Bronchial epithelial cell (primary cell): ENCODE measurements at places on chromosomes 2 and 18. TPM values are rescaled to one million over a fixed set of nuclear protein-coding genes. Genes with fewer than 3 reads are reported as not detected.
A peak's percentile ranks its signal among the peaks of the same experiment; 100 is the strongest.

DNA sequence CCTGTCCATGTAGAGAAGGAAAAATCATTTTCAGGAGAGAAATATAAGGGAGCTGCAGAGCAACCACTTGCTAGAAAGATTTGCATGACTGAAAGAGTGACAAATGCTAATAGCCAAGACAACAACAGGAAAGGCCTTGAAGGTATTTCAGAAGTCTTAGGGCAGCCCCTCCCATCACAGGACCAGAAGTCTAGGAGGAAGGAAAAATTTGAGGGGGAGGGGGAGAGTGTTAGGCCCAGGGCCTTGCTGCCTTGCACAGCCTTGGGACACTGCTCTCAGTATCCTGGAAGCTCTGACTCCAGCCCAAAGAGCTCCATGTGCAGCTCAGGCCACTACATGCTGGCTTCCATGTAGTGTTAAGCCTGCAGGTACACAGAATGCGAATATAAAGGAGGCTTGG is 266.9 kb downstream of the GLI2 start:
- DNase-seq: no peak

DNA sequence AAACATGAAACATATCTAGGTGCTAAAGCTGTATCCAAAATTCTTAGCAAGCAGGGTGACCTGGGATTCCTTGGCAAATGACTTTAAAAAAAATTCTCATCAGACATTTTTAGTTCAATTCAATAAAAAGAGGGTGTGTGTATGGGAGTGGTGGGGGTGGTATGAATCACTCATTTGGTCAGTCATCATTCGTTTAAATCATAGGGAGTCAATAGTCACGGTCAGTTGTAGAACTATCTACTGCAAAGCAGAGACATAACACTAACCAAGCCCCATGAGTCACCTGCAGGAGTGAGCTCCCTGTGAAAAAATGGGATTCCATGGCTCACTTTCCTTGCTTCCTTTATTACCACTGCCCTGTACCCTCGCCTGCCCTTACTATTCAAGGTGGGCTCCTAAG is 380.6 kb upstream of the TCF4 start:
- peak; percentile 82 for DNase-seq

DNA sequence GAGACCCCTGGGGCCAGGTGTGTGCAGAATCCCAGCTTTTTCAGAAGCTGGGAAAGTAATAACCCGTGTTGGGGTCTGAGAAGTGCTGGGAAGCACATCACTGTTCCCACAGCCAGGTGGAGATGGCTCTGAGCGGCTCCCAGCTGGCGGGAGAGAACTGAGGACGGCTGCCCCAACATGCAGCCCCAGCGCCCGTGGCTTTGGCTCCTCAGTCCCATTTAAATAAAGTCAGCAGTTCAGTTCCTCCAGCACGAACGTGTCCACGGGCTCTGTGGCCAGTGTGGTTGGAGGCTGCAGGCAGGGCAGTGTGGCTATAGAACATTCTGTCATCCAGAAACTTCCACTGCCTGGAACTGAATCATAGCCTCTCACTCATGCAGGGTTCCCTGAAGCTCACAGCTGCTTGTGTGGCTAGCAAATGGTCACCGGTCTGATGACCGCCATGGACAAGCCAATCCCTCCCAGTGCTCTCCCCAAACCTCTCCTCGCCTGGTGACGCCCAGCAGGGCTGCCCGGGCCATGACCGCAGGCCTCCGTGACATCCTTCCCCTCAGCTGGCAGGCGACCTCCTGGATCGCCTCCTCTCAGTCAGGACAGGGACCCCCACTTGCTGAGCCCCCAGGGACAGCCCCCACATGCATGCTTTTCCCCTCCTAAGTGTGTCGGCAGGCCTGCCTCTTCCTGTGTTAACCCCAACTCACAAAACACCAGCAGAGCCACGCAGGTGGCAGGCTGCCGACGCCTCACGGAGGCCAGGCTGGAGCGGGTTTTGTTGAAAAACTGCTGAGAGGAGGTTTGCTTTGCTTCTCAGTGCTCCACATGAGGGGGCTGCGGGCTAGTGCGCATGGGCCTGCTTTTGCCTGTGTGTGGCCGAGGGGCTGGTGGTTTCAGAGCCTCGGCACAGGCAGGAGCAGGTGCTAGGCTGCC is 1.3 kb downstream of the RTP5 start:
- DNase-seq: no peak

DNA sequence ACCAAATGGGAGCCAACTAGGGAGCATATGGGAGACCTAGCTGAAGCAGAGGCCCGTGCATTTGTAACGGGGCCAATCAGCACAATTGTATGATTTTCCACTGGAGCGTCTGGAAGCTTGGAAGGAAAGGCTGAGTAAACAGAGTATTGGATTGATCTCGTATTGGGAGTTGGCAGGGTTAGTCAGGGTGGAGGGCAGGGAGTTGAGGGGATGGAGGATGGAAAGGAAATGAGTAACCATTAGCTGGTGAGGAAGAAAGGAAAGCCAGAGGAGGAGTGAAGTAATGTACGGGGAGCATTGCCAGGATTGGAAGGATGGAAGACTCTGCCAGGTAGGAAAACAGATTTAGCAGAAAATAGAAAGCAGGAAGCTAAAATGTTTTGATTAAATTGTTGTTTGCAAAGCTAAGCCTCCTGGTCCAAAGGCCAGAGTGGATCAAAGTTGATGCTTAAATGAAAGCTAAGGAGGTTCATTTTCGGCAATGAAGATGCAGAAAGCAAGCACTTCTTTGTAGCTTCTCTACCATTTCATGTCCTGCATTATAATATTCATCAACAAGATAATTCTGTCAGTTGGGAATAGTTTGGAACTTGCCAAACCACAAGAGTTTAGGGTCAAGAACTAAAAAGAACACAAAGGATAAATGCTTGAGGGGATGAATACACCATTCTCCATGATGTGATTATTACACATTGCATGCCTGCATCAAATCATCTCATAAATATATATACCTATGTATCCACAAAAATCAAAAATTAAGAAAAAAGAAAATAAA is 75.6 kb upstream of the TTN start:
- DNase-seq: peak; percentile 85

DNA sequence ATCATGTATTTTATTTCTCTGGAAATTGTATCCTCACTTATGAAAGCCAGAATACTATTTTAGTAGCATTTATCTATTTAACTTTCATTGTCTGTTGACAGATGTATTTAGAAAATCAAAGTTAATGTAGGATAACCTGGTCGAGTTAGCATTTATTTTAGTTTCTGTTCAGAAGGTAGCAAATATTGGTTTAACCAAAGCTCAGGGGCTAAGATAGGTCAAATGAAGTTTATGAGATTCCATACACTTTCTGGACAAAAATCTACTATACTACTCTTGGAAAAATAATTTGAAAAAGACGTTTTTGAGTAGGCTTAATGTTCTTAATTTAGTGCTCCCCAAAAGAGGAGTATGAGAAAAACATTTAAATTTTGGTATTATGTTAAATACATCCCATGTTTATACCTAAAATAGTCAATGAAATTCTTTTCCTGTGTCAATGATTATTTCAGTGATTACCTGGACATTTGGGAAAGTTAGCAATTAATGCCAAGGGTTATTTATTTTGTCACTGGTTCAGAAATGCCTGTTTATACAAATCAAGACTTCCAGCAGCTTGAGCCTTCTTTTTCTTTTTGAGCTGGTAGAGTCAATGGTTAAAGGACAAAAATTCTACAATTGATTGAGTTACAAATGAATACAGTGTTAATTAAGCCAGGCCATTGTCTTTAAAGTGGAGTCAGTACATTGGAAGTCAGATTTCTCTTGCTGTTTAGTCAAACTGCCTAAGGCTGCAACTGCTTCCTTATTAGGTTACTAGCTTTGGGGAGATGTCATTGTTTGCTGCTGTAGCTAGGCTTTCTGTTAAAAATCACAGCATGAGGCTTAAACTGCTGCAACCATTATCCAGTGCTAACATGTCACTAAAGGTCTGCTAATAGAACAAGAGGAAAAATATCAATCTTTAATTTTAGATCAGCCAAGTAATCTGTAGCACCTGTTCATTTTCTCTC is 182.3 kb downstream of the CAMKMT start:
- peak; percentile 68 for DNase-seq

GRCh38 chr2:226080334-226080733 is 680.8 kb downstream of the NYAP2 start:
- peak; percentile 81 for DNase-seq

GRCh38 chr2:12612671-12613070 is 104.1 kb upstream of the TRIB2 start:
- DNase-seq: no peak

DNA sequence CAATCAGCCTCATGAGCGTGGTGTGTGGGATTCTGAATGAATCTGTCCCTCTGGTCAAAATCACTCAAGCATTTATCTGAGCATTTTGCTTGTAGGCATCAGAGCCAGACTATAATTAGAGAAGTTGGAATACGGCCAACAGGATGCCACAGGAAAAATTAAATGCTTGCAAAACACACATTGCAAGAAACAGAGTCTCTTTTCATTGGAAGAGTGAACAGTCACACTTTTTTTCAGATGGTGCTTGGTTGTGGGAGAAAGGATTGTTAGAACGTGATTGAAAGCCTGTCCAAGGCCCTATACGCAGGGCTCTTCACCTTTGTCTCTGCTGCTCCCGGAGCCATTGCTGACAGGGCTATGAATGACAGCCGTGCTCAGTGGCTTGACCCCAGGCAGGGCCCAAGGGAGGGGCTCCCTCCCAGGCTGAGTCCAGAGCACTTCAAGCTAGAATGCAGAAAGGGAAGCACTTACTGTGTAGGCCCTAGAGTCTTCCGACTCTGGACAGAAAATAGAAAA is 59.8 kb downstream of the SNTG2 start:
- no peak for DNase-seq

GRCh38 chr2:164032995-164033394 is 297.2 kb upstream of the FIGN start:
- DNase-seq: no peak

DNA sequence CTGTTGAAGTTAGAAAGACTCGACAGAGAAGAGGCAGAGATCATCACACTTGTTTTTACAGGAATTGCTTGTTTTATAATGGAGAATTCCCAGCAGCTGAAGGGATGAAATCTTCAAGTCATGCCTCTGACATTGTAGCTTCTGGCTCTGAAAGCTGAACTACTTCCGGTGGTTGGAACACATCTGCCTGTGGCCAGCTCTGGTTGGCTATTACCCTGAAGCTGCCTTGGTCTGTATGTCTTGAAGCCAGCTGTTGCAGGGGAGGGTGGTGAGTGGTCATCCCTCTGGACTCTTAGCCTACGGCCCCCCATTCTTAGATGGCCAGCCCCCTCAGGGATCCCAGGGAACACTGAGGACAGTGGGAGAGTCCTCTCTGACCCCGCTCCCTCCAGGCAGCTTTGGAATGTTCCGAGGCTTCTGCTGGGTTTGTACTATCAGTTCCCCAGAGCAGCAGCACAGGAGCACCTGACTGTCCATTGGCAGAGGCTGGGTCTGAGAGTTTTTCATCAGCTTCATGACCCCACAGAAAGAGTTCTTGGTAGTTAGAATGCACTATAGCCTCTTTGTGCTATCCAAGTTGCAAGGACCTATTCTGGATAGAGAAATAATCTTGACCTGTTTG is 87.4 kb upstream of the CAPN13 start:
- no peak for DNase-seq

DNA sequence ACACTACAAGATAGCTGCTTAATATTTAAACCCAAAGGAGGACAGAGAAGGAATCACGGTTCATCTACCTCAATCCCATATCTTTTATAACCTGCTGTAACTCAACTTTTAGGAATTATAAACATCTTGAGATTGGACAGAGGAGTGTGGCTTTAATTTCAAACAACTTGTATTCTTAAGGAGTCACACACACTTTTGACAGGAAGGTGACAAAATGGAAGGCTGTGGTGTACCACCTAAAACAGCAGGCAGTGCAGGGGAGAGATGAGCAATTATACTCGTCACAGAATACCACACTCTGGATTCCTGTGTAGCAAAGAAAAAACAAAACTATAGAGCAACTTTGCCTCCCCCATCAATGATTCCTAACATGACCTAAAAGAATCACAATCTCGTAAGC is 194.8 kb downstream of the ZEB2 start:
- no peak for DNase-seq

DNA sequence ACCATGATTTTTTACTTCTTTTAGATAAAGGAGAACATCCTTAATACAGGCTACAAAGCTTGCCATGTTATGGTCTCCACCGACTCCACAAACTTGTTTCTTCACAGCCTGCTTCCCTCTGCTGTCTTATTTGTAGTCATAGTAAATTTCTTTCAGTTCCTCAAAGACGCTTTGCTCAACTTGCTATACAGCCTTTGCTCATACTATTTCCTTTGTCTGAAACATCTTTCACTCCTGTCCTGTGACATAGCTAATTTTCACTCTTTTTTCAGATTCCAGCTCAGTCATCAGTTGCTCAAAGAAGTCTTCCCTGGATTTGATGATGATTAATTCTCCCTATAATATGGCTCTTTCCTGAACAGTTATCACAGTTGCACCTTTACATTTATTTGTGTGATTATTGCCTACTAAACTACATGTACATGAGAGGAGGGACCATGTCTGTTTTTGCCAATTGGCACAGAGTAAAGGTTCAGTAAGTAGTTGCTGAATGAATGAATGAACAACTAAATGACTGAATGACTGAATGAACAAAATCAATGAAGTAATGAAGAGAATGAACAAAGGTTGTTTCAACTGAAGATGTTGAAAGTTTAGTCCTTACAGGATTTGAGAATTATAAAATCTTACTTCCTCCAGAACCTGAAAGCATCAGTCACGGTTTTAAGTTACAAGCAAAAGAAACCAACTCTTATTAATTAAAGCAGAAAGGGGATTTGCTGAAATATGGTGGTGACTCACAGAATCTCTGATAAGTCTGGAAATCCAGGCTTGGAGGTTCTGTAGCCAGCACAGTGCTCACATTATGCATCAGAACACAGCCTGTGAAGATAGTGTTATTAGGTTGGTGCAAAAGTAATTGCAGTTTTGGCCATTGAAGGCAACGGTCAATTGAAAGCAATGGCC is 186.4 kb upstream of the FAM98A start:
- no peak for DNase-seq

ALPP gene
- total RNA-seq: not detected in 2 replicates

HOXD10 gene
- not detected in 2 replicates for total RNA-seq

PROKR1 gene
- not detected in 2 replicates for total RNA-seq

DCDC2C gene
- total RNA-seq: not detected in 2 replicates

SCYGR4 gene
- not detected in 2 replicates for total RNA-seq

SERPINB7 gene
- 25.0 and 46.6 TPM in 2 replicates for total RNA-seq

UNC80 gene
- under 0.01 TPM in 1 of 2 replicates, not detected in the other for total RNA-seq

CUL3 gene
- 53.7 and 91.9 TPM in 2 replicates for total RNA-seq

MBOAT2 gene
- total RNA-seq: 93.3 and 145 TPM in 2 replicates

HOXD13 gene
- not detected in 2 replicates for total RNA-seq

ITGB6 gene
- total RNA-seq: 21.1 and 31.5 TPM in 2 replicates

C2orf66 gene
- under 0.01 and 0.38 TPM in 2 replicates for total RNA-seq
